ENCODE measurements at places on chromosomes 1 and 21. TPM values are rescaled to one million over a fixed set of nuclear protein-coding genes. Genes with fewer than 3 reads are reported as not detected.

Gene NIBAN1
- 13.7 TPM for total RNA-seq

GRCh38 chr1:53348486-53349368 lies 20.9 kb upstream of the LRP8 start:
- no peaks in the 10 kb centered on the region for H3K4me1 ChIP-seq
- peak; percentile 41 for DNase-seq
- no peak overlapping the region for H3K27ac ChIP-seq
- no peaks in the 10 kb centered on the region for H3K36me3 ChIP-seq

GRCh38 chr1:30268923-30269666 lies 454.3 kb downstream of the MATN1 start:
- no peak overlapping the region for H3K4me3 ChIP-seq
- H3K4me1 ChIP-seq, result no peaks in the 10 kb centered on the region
- no peaks in the 10 kb centered on the region for H3K27me3 ChIP-seq

- peaks cover 18% of the 10 kb centered on the region for H3K27me3 ChIP-seq
- no peak overlapping the region for H3K27ac ChIP-seq
- peak; percentile 94 for DNase-seq
These were observed 10.3 kb downstream of the CPLANE2 start for GRCh38 chr1:16226490-16227179.

DNA sequence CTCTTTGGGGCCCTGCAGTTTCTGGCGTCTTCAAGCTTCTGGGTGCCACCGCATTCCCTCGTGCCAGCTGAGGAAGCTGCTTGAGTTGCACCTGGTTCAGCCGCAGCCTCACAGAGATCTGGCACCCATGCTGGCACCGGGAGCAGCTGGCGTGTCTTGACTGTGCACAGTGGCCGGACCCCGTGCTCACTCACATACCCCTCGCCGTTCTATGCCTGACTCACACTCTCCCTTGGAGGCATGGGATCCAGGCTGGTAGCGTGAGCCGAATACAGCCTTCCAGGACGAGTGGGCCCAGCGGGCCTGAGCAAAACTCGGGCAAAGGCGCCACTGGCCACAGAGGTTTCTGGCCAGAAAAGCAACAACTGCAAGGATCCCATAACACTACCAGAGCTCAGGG lies 8.6 kb upstream of the MTR start:
- no peak overlapping the region for H3K27ac ChIP-seq
- H3K4me1 ChIP-seq, result no peaks in the 10 kb centered on the region
- H3K36me3 ChIP-seq, result no peaks in the 10 kb centered on the region
- no peak overlapping the region for H3K4me3 ChIP-seq
- no peaks in the 10 kb centered on the region for H3K27me3 ChIP-seq

DNA sequence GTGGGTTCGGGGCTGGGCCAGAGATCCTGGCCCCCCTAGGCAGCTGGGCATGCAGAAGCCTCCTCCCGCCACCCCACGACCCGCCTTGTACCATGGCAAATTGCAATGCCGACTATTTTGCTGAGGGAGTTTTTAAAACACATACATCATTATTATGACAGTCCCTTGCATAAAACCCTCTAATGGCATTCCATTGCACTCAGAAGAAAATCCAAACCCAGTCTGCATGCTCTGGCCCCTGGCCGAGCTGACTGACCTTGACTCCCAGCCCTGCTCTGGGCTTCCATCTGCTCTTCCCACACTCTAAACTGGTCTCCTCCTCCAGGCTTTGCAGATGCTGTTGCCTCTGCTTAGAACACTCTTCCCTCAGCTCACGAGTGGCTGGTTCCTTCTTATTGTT lies 28.0 kb downstream of the PADI2 start:
- H3K27ac ChIP-seq, result no peak overlapping the region
- no peak for DNase-seq
- no peaks in the 10 kb centered on the region for H3K4me1 ChIP-seq
- no peaks in the 10 kb centered on the region for H3K27me3 ChIP-seq
- H3K36me3 ChIP-seq, result no peaks in the 10 kb centered on the region

Gene TDRD10
- total RNA-seq, result 0.15 TPM

DNA sequence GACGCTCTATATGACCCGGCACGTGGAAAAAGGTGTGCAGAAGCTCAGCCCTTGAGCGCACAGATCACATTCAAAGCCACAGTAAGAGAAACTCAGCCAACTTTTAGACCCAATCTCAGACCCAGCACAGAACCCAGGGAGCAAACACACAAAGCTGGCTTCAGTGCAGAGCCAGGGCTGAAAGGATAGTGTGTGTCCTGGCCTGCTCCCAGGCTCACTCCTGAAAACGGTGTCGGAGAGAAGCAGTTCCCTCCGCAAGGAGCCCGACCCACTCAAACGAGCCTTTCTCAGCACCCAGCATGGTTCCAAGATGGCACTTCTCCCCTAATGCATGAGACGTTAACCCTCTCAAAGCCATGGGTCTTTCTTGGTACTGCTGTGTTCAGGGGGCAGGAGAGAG lies 39.6 kb downstream of the CASZ1 start:
- no peak for DNase-seq
- H3K4me1 ChIP-seq, result peaks cover 14% of the 10 kb centered on the region
- no peak overlapping the region for H3K27ac ChIP-seq
- H3K4me3 ChIP-seq, result no peak overlapping the region
- no peaks in the 10 kb centered on the region for H3K27me3 ChIP-seq

- H3K4me1 ChIP-seq, result no peaks in the 10 kb centered on the region
- DNase-seq, result no peak
These were observed 49.0 kb downstream of the BRINP2 start for GRCh38 chr1:177219554-177220458.

- H3K36me3 ChIP-seq, result no peaks in the 10 kb centered on the region
- H3K27me3 ChIP-seq, result no peaks in the 10 kb centered on the region
- DNase-seq, result no peak
- H3K4me1 ChIP-seq, result no peaks in the 10 kb centered on the region
These were observed 16.1 kb upstream of the RBBP5 start for GRCh38 chr1:205137901-205138300.

Gene PPP1R8
- total RNA-seq, result 50.5 TPM

Gene L1TD1
- 441 TPM for total RNA-seq

DNA sequence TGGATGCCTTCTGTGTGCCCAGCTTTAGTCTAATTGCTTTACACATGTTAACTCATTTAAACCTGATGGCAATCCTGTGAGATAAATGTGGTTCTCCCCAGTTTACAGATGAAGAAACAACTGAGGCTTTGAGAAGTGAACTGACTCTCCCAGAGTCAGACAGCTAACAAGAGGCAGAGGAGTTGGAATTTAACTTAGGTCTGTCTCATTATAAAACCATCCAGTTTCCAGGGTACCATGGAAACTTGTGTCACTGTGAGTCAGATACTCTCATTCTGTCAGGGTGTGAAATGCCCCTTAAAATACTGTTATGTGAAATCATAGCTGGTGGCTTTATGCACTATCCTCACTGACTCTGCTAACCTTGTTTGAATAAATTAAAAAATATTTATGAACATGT lies 206.6 kb downstream of the PBX1 start:
- H3K4me3 ChIP-seq, result no peak overlapping the region
- H3K36me3 ChIP-seq, result no peaks in the 10 kb centered on the region
- DNase-seq, result no peak

- no peak overlapping the region for H3K27ac ChIP-seq
- DNase-seq, result no peak
- H3K36me3 ChIP-seq, result no peaks in the 10 kb centered on the region
- H3K4me1 ChIP-seq, result no peaks in the 10 kb centered on the region
These were observed 144.1 kb downstream of the PLXNA2 start for GRCh38 chr1:208100106-208100505.

DNA sequence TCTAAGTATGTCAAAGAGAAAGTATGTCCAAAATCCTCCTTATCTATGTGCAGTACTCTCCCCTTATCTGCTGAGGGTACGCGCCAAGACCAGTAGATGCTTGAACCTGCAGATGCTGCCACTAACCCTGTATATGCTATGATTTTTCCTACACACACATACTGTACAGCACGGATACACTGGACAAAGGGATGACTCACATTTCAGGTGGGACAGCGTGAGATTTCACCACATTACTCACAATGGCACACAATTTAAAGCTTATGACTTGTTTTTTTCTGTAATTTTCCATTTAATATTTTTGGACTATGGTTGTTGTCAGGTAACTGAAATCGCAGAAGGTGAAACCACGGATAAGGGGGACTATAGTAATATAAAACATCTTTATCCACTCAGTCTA lies 4.1 kb downstream of the ORC1 start:
- peaks cover 52% of the 10 kb centered on the region for H3K36me3 ChIP-seq
- H3K27me3 ChIP-seq, result no peaks in the 10 kb centered on the region
- H3K27ac ChIP-seq, result no peak overlapping the region
- no peak for DNase-seq
- no peak overlapping the region for H3K4me3 ChIP-seq

GRCh38 chr1:101379950-101380349 lies 143.1 kb downstream of the S1PR1 start:
- DNase-seq, result no peak
- no peaks in the 10 kb centered on the region for H3K36me3 ChIP-seq
- H3K27me3 ChIP-seq, result no peaks in the 10 kb centered on the region
- no peak overlapping the region for H3K4me3 ChIP-seq

DNA sequence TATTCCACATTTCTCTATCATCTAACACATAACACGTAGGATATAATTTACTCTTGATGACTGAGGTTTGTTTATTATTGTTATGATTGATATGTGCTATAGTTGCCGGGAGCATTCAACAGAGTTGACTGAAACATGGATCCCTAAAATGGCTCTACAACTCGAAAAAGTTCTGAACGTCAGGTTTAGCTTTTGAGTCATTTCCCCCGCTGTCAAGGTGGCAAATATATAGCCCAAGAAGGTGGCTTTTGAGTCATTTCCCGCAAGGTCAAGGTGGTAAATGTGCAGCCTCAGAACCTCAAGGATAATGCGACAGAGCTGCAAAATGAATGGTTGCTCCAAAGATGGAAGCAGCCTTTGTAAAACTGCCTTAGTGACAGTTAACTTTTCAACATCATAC lies 104.0 kb downstream of the NIBAN1 start:
- H3K36me3 ChIP-seq, result no peaks in the 10 kb centered on the region
- no peaks in the 10 kb centered on the region for H3K27me3 ChIP-seq
- H3K4me3 ChIP-seq, result no peak overlapping the region

Gene CD48
- not detected for total RNA-seq

Gene GPR25
- not detected for total RNA-seq

DNA sequence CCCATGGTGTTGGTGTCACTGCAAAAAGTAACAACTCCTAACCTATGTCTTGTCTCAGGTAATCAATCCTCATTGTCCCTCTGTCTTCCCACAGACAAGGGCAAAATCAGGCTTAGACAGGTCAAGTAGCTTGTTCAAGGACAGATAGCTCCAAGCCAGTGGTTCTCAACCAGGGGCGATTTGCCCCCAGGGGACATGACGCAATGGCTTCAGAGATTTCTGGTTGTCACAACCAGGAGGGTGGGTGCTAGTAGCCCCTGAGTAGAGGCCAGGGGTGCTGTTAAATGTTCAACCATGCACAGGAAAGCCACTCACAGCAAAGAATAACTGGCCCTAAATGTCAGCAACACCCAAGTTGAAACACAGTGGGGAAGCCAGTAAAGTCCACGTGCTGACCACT lies 178.9 kb downstream of the RUNX1 start:
- no peak for DNase-seq
- no peaks in the 10 kb centered on the region for H3K36me3 ChIP-seq
- H3K27ac ChIP-seq, result no peak overlapping the region
- no peak overlapping the region for H3K4me3 ChIP-seq
- peaks cover 5% of the 10 kb centered on the region for H3K4me1 ChIP-seq
- H3K27me3 ChIP-seq, result peaks cover 26% of the 10 kb centered on the region

Gene RAB42
- total RNA-seq, result 13.6 TPM

Gene FCER1G
- total RNA-seq, result not detected

- no peak overlapping the region for H3K4me3 ChIP-seq
- no peak overlapping the region for H3K27ac ChIP-seq
- DNase-seq, result no peak
- H3K4me1 ChIP-seq, result no peaks in the 10 kb centered on the region
- H3K27me3 ChIP-seq, result no peaks in the 10 kb centered on the region
These were observed 122.6 kb downstream of the CRYAA start for GRCh38 chr21:43291347-43291950.

GRCh38 chr1:66327588-66327987 lies 206.4 kb upstream of the SGIP1 start:
- no peaks in the 10 kb centered on the region for H3K27me3 ChIP-seq
- DNase-seq, result no peak
- peaks cover 6% of the 10 kb centered on the region for H3K4me1 ChIP-seq
- H3K36me3 ChIP-seq, result no peaks in the 10 kb centered on the region
- no peak overlapping the region for H3K27ac ChIP-seq

Gene HES5
- total RNA-seq, result 0.22 TPM

DNA sequence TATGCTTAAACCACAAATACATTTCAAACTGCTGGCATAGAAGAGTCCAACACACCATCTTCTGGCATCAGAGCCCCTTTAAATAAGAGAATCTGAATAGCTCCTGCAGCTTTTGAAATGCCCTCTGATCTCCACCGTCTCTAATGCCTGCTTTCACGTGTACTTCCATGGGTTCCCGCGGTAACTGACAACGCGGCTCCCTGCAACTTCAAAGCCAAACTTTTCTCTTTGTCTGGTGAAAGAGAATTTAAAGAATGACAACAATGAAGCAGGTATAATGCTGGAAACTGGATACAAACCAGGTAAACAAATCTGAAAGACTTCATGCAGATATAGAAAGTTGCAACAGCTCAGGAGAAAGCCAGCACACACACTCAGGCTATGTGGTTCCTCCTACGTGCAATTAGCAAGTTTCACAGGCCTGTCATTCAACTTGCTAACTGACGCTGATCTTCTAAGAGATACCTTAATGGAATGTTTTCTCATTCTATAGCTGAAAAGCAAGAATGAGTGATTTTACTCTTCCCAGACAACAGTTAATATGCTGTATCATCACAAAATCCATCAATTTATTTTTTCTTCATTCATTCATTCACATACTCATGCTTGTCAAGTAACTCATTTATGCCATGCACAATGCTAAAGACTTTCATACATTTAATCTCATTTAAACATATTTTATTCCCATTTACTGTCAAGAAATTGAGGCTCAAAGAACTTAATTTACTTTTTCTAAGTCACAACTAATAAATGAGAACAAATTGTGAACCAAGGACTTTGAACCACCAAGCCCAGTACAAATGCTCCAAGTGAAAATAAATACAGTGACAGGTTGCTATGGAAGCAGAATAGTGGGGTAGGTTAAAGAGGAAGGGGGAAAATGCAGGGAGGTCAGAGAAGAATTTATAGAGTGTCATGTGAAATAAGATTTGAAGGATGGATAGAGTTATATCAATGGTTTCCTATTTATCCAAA lies 202.7 kb upstream of the SNX7 start:
- no peak for DNase-seq
- H3K4me3 ChIP-seq, result no peak overlapping the region
- no peaks in the 10 kb centered on the region for H3K4me1 ChIP-seq
- no peak overlapping the region for H3K27ac ChIP-seq
